ENCODE measurements at places on chromosomes 1 and 21. TPM values are rescaled to one million over a fixed set of nuclear protein-coding genes. Genes with fewer than 3 reads are reported as not detected.

The TPTE gene
- not detected for total RNA-seq

The NCSTN gene
- total RNA-seq: 135 TPM

The HSD3B2 gene
- not detected for total RNA-seq

The ELF3 gene
- total RNA-seq: 2.3 TPM

The HRNR gene
- total RNA-seq: not detected

The AMY2B gene
- total RNA-seq: not detected

The LCE3A gene
- total RNA-seq: not detected

The CHRM3 gene
- 0.20 TPM for total RNA-seq

The STRIP1 gene
- total RNA-seq: 28.6 TPM

The MFSD2A gene
- 2.3 TPM for total RNA-seq

The LCK gene
- 0.12 TPM for total RNA-seq

The LAMB3 gene
- 31.5 TPM for total RNA-seq

The GPR25 gene
- not detected for total RNA-seq

The OLIG2 gene
- total RNA-seq: not detected

The PLEKHA6 gene
- 1.6 TPM for total RNA-seq

The OR6Y1 gene
- not detected for total RNA-seq

The LEMD1 gene
- total RNA-seq: not detected

The KIF1B gene
- total RNA-seq: 27.8 TPM

The SLAMF8 gene
- 0.05 TPM for total RNA-seq

The DMRTA2 gene
- 1.4 TPM for total RNA-seq

The SAMD13 gene
- 0.20 TPM for total RNA-seq

The PRAMEF11 gene
- total RNA-seq: not detected

The ARHGAP29 gene
- total RNA-seq: 37.2 TPM

The BCAR3 gene
- 52.4 TPM for total RNA-seq

The LHX4 gene
- 0.02 TPM for total RNA-seq

The OR2L8 gene
- not detected for total RNA-seq

The ADAMTS4 gene
- total RNA-seq: 0.39 TPM

The MCOLN2 gene
- 9.6 TPM for total RNA-seq

The HPCA gene
- total RNA-seq: 0.07 TPM

The WDR64 gene
- total RNA-seq: not detected

The OR1C1 gene
- total RNA-seq: not detected

The CNR2 gene
- total RNA-seq: not detected

The IPO9 gene
- total RNA-seq: 31.3 TPM

The LMX1A gene
- not detected for total RNA-seq

The LCE2A gene
- total RNA-seq: not detected

The DMBX1 gene
- total RNA-seq: not detected

The LDLRAD1 gene
- total RNA-seq: not detected

The PAPPA2 gene
- total RNA-seq: 0.05 TPM

The SHE gene
- total RNA-seq: not detected

The SLC27A3 gene
- total RNA-seq: 1.2 TPM

The ORC1 gene
- total RNA-seq: 20.2 TPM

The FAM72C gene
- total RNA-seq: 5.2 TPM

The NPHS2 gene
- total RNA-seq: not detected

The IGSF9 gene
- total RNA-seq: 0.25 TPM

The CFHR2 gene
- not detected for total RNA-seq

The E2F2 gene
- total RNA-seq: 2.8 TPM

The ACTA1 gene
- total RNA-seq: not detected

The PERM1 gene
- 0.37 TPM for total RNA-seq

The S100A9 gene
- total RNA-seq: not detected

The NCAM2 gene
- 3.1 TPM for total RNA-seq

The FAM131C gene
- total RNA-seq: 1.7 TPM

The MYOC gene
- total RNA-seq: not detected

The C4BPB gene
- total RNA-seq: not detected

The C4BPA gene
- total RNA-seq: not detected

The ACTL8 gene
- 0.39 TPM for total RNA-seq
